ENCODE measurements at places on chromosomes 7 and 10.

DNA sequence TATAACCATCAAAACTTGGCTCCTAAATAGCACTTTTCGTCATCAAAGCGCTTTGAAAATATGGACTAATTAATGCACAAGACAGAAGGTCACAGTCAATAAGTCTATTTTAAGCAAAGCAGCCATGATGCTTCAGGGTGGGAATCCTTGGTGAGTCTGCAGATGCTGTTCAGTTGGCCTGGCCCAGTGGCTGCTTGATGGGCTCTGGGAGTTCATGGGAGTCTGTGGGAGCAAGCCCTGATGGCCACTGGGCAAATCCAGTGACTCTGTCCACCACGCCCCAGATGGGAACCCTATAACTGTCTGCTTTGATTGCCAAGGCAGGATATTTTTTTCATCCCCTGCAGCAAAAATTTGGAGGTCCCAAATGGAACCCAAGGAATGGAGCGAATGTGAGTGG lies 95.7 kb upstream of the CTBP2 start:
- no peak for DNase-seq

- no peak for DNase-seq
These were observed 464.4 kb upstream of the MBL2 start for GRCh38 chr10:53236941-53237340.

GRCh38 chr7:4878336-4879335 lies 4.9 kb downstream of the RADIL start:
- DNase-seq, result no peak

DNA sequence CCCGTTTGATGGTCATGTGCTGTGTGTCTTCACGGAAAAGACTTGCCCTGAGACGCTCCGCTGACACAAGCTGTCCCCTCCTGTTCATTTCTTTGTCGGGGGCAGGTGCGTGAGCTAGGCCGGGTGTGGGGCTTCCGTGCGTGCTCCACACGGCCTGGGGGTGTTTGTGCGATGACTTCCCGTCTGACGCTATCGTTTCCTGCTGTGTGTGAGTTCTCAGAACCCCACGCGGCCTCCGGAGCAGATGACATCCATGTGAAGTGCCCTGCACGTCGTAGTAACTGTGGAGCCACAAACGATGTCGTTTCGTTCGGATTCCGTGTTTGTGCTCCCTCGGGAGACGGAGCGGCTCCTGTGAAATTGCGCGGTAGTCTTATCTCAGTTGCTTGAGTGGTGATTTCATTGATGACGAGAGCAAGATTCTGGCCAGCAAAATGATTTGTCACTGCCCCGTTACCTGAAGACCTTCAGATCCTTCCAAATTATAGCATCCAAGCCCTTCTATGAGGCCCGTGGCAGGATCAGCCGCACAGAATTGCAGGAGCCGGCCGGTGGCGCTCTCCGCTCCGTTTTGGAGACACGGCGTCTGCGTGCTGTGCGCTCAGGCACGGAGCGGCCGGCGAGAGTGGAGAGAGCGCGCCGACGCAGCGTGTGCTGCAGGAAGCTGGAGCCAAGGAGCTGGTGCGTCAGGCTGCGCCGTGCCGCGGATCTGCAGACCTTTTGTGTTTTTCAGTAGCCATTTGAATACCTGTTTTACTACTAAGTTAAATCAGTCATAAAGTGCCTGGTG lies 94.9 kb downstream of the NKX6-2 start:
- DNase-seq, result no peak

DNA sequence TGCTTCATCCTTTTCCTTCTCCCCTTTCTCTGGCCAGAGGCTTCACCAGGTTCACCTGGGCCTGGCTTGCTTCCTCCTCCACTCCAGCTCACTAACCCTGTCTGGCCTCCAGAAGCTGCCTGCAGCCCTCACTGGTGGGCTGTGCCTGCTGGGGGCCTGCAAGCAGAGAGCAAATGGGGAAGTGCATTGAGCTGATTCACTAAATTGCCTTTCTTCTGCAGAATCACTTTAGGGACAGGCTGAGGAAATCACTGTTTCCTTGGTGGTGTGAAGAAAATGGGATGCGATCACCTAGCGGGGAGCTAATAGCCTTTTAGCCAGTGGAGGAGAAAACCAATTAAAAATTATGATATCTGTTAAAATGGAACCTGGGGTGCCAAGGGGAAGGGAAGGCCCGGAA lies 3.0 kb downstream of the RET start:
- DNase-seq, result no peak

GRCh38 chr7:4792537-4793126 lies 17.2 kb downstream of the AP5Z1 start:
- DNase-seq, result no peak

DNA sequence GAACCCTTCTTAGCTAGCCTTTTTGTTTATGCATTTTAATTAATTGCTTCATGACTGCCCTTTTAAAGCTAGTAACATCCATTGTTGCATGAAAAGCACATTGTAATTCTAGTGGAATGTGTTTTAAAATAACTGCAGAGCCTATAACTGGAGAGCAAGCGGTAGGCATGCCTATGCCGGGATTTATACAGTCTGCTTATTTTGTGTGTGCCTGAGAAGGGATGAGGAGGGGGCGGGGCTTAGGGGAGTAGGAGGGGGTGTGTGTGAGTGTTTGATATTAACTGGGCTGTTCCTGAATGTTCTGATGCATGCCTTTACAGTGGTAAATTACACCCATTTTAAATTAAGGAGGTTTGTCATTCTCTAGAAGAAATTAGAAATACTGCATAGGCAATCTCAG lies 208.1 kb downstream of the TCF7L2 start:
- no peak for DNase-seq

- no peak for DNase-seq
These were observed 19.9 kb downstream of the TCAF1 start for GRCh38 chr7:143882020-143882603.
